ENCODE measurements at places on chromosomes 13 and 19. TPM values are rescaled to one million over a fixed set of nuclear protein-coding genes. Genes with fewer than 3 reads are reported as not detected.

Gene SHISA2
- total RNA-seq: 0.19 TPM

DNA sequence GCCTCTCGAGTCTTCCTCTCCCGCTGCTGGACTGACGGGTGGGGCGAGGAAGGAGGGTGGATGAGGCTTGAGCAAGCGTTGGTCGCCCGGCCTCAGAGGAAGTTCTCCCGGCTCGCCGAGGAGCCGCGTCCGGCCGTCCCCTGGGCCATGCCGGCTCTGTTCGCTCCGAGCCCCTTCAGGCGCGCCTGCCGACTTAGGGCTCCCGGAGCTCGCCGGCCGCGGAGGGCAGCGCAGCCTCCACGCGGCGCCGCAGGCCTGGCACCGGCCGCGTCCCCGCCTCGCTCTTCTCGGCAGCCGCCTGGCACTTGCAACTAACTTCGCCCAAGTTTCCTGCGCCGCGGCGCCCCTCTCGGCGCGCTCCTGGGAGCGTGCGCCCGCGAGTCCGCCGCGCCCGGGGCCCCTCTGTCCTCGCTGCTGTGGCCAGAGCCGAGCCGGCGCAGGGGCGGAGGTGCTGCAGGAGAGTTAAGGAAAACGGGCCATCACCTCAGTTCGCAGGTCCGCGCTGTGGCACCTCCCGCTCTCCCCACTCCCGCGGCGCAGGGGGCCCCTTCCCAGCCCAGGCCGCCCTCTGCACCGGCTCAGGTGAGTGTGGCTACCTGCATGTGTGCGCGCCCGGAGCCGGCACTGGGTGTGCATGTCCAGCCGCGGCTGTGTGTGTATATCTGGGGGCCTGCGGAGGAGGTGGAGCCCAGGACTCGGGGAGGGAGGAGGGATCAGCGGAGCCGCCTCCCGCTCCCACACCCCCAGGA is 641 bp upstream of the SOX21 start:
- no peak for DNase-seq

Gene IRGC
- total RNA-seq: not detected

- no peak for DNase-seq
Measured at GRCh38 chr19:7522923-7523667, 671 bp downstream of the MCOLN1 start.

DNA sequence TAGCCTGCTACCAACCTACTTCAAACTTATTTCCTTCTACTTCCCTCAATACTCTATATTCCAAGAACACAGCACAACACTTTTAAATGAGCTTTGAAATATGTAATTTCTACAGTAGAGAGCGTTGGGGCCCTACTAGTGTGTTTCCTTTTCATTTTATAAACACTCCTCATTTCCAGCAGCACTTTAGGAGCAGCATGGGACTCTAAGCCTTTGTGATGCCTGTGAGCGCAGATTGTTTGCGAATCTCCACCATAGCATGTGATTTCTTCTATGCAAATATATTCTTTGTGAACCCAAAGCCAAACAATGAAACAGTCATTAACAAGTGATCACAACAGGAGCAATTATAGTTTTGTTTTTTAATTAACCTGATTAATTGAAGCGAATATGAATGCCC is 3.6 kb downstream of the SOHLH2 start:
- DNase-seq: no peak

Gene GTPBP3
- total RNA-seq: 27.7 TPM

Gene ERICH6B
- total RNA-seq: not detected

Gene PROSER3
- 19.6 TPM for total RNA-seq

Gene CDKN2D
- 19.2 TPM for total RNA-seq

DNA sequence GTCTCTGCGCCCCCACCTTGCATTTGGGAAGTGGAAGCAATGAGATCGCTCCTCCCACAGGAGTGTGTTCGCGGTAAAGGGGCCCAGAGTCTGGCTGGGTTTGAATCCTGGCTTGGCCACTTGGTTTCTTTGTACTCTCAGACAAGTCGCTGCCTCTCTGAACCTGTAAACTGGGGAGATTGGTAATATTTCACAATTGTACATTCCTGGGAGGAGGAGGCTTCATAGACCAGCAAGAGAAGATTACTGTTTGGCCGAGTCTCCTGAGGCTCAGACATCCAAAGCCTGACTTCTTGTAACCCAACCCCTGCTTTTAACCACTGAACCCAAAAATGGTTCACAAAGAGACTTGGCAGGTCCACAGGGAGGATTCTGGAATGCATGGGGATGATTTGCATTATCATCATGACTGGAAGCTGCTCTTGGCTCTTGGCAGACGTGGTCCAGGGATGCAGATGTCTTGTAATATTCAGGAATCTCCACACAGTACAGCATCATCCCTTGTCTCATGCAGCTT is 13.6 kb upstream of the STRN4 start:
- DNase-seq: no peak

GRCh38 chr13:114097893-114098688 is 34.3 kb downstream of the RASA3 start:
- DNase-seq: peak; percentile 47

Gene NDUFA11
- total RNA-seq: 138 TPM

Gene MADCAM1
- total RNA-seq: 0.63 TPM

DNA sequence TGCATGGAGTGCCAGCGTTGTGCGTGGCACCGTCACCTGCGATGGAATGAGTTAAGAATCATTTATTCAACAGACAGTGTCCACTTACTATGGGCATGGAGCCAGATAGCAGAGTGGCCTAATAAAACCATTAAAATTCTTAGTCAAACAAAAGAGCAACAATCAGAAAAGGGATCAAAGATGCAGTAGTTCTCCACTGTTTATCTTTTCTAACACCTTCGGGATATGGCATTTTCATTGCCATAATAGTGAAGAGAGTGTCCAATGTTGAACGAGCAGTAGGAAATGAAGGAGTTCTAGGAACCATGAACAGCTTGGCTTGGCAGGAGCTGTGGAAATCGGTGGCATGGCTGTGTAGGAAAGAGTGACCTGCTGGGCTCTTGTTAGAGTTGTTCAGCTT is 2.0 kb downstream of the TNFSF11 start:
- DNase-seq: no peak

DNA sequence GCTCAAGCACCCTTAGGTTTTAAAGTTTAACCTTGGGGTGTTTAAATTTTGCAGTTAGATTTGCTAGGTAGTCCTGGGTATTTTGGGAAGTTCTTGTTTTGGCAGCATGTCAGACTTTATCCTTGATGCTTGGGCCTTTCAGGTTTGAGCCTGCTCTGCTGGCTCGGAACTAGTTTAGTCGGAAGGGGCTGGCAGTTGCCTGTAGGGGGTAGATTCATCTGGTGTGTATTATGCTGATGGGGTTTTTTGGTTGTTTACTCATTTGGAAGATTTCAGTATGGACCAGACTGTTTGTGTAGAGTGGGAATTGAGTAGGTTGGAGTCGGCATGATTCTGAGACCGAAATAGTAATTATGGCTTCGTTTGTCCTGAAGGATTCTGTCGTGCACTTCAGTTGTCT is 15.1 kb downstream of the ILF3 start:
- no peak for DNase-seq

GRCh38 chr19:3721131-3721886 is 13.1 kb downstream of the TJP3 start:
- peak; percentile 92 for DNase-seq

GRCh38 chr19:10774893-10775292 is 57.0 kb downstream of the DNM2 start:
- DNase-seq: no peak

DNA sequence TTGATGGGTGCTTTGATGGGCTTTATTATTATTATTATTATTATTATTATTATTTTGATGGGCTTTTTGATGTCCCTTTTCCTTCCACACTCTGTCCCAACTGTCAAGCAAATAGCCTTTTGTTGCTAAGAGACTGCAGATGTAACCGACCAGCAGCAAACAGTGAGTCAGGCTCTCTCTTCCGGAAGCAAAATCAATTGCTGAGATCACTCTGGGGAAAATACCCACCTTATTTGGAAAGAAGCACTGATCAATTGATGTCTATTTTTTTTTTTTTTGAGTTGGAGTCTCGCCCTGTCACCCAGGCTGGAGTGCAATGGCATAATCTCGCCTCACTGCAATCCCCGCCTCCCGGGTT is 2.9 kb downstream of the LDLR start:
- no peak for DNase-seq

GRCh38 chr13:79003989-79004898 is 345.3 kb upstream of the OBI1 start:
- DNase-seq: no peak

- no peak for DNase-seq
Measured at GRCh38 chr13:26837102-26837501, 76.5 kb upstream of the GPR12 start.

Gene CDC16
- total RNA-seq: 65.2 TPM

Gene PSG1
- not detected for total RNA-seq

Gene SHC2
- total RNA-seq: 31.4 TPM

DNA sequence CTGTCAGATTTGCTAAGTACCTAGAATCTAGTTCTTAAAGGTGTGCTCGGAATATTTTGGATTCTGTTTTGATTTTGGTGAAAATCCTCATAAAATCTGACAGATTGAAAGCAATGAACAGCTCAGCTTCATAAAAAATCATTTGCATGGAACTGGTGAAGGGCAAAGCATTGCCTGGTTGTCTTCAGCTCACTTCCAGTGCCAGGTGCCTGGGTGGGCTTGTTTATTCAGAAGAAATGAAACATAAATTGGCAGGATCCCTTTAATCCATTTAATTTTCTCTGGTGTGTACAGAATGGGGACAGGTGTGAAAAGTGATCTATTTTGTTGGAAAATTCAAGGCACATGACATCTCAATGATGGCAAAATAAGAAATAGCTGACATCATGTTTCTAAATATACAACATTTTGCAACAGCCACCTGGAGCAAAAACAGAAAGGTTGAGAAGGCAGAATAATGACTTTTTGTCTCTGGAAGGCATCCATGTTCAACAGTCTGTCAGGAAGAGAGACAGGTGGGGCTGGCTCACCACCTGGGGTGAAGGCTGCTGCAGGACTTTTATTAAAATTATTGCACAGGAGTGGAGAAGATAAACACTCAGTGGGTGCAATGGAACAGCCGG is 52.2 kb downstream of the RFC3 start:
- no peak for DNase-seq

- DNase-seq: no peak
Measured at GRCh38 chr13:52760077-52760476, 20.5 kb upstream of the CNMD start.

DNA sequence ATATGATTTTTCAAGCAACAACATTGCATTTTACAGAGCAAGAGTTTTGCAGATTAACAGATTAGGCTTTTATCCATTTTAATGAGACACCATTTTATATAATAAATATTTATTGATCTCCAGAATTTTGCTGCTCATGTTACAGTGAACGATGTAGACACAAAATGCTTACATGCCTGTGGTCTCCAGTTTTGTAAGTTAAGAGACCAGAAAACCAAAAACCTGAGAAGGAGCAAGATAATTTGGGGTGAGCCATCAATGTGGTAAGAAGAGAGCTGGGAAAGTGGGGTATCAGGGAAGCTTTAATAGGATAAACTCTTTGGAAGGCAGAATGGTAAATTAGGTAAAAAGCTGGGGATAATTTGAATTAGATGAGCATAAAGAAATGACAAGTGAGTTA is 2100.5 kb upstream of the PCDH20 start:
- no peak for DNase-seq

GRCh38 chr13:32267836-32268439 is 47.2 kb downstream of the ZAR1L start:
- no peak for DNase-seq

Gene SHISA7
- total RNA-seq: not detected

All from aorta (tissue), 5 donors.